ENCODE measurements at places on chromosomes 2 and 18.

- DNase-seq = no peak
These were observed 240.0 kb upstream of the NT5C1B start for GRCh38 chr2:18829251-18829902.

- DNase-seq = no peak
These were observed 989.7 kb upstream of the CRIM1 start for GRCh38 chr2:35365859-35366258.

GRCh38 chr2:160649698-160650097 is 156.1 kb upstream of the RBMS1 start:
- DNase-seq = no peak

DNA sequence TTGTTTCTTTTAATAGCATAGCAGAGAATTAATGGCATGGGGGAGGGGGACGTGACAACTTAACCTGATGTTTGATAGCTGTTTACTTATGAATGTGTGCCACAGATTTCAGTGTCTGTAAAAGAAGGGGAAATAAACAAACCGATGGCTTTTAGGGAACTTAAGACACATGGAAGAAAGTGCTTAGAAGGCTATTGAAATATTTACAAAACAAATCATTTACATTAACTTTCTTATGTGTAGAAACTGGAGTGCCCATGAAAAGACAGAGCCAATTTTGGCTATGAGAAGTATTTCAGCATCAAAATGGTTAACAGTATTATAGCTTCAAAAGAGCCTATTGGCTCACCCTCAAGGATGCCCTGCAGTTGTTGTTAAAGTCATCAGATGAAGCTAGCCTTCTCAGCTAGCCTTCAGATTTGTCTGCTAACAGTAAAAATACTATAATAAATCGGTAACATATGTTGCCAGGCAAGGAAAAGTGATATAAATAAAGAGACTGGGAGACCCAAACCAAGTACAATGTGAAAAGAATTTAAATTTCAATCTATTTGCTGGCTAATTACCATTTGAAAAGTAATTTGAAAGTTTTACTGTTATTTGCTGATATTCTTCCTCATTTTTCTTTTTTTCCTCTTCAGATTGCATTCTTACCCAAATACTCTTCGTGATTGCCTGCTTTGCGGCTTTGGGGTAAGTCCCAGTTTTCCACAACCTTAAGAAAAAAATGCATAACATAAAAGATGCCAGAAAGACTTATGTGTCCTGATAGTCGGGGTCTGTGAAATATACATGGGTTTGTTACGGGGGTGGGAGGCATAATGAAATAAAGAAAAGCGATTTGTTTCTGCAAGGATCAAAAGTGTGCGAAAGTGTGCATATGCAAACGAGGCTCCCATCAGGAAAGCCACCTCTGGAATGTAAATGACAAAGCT is 256.4 kb downstream of the MEIS1 start:
- DNase-seq = no peak

- DNase-seq = peak; percentile 20
These were observed 63.2 kb downstream of the POLE4 start for GRCh38 chr2:75021672-75022071.

DNA sequence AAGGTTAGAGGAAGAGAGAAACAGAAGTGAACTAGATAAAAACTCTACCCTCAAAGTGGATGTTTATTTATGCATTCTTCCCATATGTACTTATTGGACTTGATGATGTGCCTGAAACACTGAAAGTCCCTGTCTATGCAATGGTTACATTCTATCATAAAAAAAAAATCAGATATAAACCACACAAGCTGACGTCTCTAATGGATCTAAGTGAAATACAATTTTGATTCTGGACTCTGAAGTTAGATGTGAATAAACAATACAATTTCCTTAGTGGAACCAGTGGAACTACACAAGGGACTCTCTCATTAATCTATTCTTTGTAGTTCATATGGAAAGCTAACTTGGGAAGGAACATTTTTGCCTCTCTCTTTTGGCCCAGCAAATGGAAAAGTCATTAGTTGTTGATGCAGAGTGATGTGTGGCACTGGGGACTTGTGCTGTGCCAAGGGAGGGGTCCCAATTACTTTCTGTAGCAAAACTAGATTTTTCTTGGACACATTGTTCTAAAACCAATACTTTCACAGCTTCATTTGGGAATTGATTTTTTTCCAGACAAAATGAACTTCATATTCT is 376.8 kb downstream of the TRIB2 start:
- no peak for DNase-seq

DNA sequence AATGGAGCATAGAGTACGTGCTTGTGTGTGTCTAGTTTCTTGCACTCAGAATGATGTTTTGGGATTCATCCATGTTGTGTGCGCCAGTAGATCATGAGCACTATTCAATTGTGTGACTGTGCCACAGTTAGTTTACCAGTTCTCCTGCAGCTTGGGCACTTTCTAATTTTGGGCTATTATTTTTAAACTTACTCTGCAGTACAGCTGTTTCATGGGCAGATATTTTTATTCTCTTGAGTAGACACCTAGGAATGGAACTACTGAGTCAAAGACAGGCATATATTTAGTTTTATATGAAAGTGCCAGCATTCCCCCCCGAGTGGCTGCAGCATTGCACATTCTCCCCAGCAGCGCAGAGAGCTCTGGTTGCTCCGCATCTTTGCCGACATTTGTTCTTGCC is 74.8 kb downstream of the IL1R2 start:
- DNase-seq = no peak
